ENCODE measurements at places on chromosomes 4 and X. TPM values are rescaled to one million over a fixed set of nuclear protein-coding genes. Genes with fewer than 3 reads are reported as not detected.

Gene SPATA4
- total RNA-seq, result not detected

Gene TKTL1
- 0.18 TPM for total RNA-seq

Gene STATH
- total RNA-seq, result not detected

Gene TMEM255A
- 0.09 TPM for total RNA-seq

Gene SPIN2B
- 8.4 TPM for total RNA-seq

Gene TRIM75
- total RNA-seq, result not detected

Gene STK32B
- total RNA-seq, result not detected

Gene RRAGB
- total RNA-seq, result 7.8 TPM

Gene XK
- 0.27 TPM for total RNA-seq

Gene SPANXN4
- not detected for total RNA-seq

Gene GAB3
- 6.7 TPM for total RNA-seq

Gene PTCHD1
- total RNA-seq, result not detected

Gene MBNL3
- 31.2 TPM for total RNA-seq

Gene CSAG1
- total RNA-seq, result not detected

Gene BRCC3
- total RNA-seq, result 41.3 TPM

Gene SORBS2
- not detected for total RNA-seq

Gene APBB2
- total RNA-seq, result 0.86 TPM
